ENCODE measurements at places on chromosomes 6 and 20. TPM values are rescaled to one million over a fixed set of nuclear protein-coding genes. Genes with fewer than 3 reads are reported as not detected.

Gene CD40
- total RNA-seq = 10.9 TPM

Gene CGA
- total RNA-seq = not detected

Gene PRR18
- total RNA-seq = not detected

Gene MAK
- total RNA-seq = not detected

Gene FAM229B
- total RNA-seq = 12.9 TPM

Gene FAM110A
- total RNA-seq = 18.8 TPM

Gene EFCAB8
- total RNA-seq = not detected

Gene SCRT2
- not detected for total RNA-seq

Gene PSORS1C1
- 7.4 TPM for total RNA-seq

Gene RSPH4A
- 0.14 TPM for total RNA-seq

Gene GFOD1
- 10.3 TPM for total RNA-seq
